ENCODE measurements at places on chromosomes 2 and 18.

GRCh38 chr2:133773854-133774653 lies 205.8 kb upstream of the NCKAP5 start:
- DNase-seq = no peak

- no peak for DNase-seq
Measured at GRCh38 chr2:190447766-190448165, 39.6 kb downstream of the MFSD6 start.

- DNase-seq = no peak
Measured at GRCh38 chr18:23838801-23839366, 149.6 kb downstream of the LAMA3 start.

- DNase-seq = no peak
Measured at GRCh38 chr18:8673256-8674209, 31.8 kb upstream of the MTCL1 start.

GRCh38 chr2:204505946-204506345 lies 39.3 kb upstream of the PARD3B start:
- no peak for DNase-seq

DNA sequence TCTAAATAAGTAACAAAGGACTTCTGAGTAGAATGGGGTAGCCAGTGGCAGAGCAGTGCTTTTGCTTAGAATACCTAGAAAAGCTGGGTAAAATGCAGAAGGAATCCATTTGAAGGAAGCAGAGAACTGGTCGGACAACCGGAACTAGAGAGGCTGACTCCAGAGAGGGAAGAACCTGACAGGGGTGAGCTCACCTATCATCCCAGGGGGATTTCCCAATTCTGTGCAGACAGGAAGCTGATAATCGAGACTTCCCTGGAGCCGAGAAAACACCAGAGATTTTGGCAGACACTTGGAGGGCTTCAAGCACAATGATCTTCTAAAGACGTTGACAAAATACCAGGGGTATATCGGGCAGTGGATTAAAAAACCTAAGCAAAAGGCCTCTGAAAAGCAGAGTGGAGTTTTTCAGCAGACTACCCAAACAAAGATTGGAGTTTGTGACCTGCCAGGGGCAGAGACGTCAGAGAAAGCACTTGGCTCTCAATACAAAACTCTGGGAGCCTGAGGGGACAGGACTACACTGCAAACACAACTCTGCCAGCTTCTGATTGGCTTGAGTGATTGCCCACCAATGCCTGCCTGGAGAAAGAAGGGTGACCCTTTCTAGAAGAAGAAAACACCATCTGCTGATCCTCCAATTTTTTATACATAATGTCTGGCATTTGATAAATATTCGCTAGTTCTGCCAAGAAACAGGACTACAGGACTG lies 67.5 kb upstream of the TTN start:
- DNase-seq = no peak

- peak; percentile 33 for DNase-seq
Measured at GRCh38 chr18:961644-962355, 57.1 kb downstream of the ADCYAP1 start.

- peak; percentile 42 for DNase-seq
Measured at GRCh38 chr2:54666634-54667265, 56.7 kb upstream of the EML6 start.

All from HuH-7.5 (cell line).